DMS 273 treated with DMSO at 0.1 percent for 48 hours (cell line): ENCODE measurements at places on chromosomes 2 and 18.

- DNase-seq: no peak
These were observed 2.1 kb downstream of the PROM2 start for GRCh38 chr2:95276244-95276887.

DNA sequence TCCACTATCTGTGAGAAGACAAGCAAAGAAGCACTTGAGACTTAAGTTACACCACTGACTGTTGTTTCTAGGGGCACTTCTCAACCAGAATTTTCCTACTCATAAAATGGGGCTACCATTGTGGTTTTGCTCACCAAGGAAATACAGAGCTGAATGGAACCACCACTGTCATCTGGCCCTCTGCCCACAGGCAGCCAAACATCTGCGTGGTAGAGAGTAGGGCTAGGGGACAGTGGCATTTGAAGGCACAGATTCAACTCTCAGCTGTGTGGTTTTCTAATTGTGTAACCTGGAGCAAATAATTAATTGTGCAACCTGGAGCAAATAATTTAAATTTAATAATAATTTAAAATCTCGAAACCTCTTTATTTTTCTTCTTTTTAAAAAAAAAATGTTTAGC, 79.6 kb downstream of the PDE11A start:
- DNase-seq: no peak

DNA sequence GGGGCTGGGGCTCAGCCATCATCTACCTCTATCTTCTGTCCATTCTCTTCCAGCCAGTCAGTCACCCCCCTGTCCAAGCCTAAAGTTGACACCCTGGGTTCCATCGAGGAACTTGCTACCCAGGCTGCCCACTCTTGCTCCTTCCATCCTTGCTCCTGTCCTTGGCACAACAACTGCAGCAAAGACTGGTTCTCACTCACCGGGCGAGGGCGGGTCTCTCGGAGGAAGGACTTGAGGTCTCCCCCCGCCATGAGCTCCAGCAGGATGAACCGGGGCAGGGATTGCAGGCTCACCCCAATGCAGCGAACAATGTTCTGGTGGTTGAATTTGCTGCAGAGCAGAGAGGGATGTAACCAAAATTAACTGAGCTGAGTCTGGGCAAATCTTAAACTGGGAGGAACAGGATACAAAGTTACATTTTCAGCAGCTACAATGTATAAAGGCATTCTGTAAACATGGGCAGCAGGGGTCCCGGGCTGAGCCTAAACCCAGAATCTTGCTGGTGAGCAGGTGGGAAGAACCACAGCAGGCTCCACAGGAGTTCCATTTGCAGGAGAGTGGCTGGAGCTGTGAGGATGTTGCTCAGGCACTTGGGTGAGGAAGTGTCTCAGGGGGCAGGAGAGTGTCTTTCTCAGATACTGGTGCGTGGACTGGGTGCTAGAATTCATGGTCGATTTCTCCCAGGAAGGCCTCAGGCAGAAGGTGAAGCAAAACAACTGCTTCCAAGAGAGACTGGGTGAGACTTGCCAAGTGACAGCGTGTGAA, 105.5 kb downstream of the CLIP4 start:
- DNase-seq: no peak

DNA sequence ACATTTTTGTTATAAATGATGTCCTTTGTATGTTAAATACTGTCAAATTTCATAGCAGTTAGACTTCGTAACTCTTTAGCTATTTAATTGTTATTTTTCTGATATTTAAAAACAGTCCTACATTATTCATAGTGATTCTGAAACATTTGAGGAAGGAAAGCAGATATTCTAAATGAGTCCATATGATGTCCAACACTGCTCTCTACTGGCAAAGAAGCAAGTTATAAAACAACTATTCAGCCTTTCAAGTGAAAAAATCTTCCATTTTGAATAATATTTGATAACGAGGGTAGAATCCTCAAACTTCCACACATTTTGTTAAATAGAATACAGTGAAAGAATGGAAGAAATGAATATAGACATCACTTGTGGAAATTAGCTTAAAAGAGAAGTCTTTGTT, 220.8 kb downstream of the GULP1 start:
- DNase-seq: no peak

- DNase-seq: no peak
These were observed 34.2 kb downstream of the GRHL1 start for GRCh38 chr2:9985531-9986328.

GRCh38 chr2:233535271-233535670, 31.3 kb downstream of the USP40 start:
- no peak for DNase-seq

GRCh38 chr2:159922563-159922962, 124.6 kb upstream of the CD302 start:
- DNase-seq: no peak

- no peak for DNase-seq
These were observed 74.4 kb downstream of the MEIS1 start for GRCh38 chr2:66509326-66509811.

GRCh38 chr2:179818546-179818945, 42.9 kb downstream of the ZNF385B start:
- DNase-seq: no peak

DNA sequence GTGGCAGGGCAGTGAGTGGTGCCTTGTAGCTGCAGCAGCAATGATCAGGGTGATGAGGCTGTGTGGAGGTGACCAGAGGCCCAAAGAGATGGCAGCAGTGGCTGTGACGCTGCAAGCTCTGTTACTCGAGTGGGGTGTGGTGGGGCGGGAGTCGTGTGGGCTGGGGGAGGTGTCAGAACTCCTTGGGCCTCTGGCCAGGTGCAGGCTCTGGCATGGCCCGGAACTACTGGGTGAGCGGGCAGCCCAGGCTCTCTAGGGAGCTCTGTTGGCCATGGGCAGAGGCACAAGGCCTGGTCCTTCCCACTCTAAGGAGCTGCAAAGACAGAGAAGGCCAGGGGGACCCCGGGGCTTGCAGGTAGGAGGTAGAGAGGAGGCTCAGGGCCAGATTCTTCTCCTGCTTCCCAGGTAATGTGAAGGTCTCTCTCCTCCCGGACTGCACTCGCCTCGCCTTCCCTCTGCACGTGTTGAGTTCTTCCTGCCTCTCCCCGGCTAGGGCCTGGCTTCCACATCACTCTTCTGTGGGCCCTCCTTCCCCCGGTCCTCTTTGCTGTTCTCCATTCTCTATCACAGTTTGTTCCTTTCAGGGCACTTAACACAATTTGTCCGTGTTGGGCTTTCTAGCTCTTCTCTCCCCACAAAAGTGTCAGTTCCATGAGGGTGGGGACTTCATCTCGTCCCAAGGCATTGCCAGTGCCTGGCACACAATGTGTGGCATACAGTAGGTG, 114.8 kb downstream of the MCFD2 start:
- DNase-seq: no peak

- DNase-seq: no peak
These were observed 34.2 kb upstream of the MLPH start for GRCh38 chr2:237452861-237453260.

DNA sequence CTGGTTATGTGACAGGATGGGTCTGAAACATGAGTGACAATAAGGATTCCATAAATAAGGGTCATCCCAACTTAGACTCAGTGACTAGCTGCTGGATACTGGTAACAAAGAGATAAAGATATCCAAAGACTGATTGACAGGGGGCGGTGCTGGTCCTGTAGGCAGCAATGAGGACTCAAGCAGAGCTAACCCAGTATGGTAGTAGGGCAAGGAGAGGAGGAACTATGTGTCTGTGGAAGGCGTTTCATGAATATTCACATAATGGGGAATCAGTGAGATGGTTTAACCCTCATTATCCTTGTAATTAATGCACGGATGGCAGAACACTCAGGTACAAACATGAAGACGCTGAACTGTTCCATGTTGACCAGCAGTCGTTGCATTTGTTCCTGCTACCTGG, 102.5 kb upstream of the EML6 start:
- no peak for DNase-seq

DNA sequence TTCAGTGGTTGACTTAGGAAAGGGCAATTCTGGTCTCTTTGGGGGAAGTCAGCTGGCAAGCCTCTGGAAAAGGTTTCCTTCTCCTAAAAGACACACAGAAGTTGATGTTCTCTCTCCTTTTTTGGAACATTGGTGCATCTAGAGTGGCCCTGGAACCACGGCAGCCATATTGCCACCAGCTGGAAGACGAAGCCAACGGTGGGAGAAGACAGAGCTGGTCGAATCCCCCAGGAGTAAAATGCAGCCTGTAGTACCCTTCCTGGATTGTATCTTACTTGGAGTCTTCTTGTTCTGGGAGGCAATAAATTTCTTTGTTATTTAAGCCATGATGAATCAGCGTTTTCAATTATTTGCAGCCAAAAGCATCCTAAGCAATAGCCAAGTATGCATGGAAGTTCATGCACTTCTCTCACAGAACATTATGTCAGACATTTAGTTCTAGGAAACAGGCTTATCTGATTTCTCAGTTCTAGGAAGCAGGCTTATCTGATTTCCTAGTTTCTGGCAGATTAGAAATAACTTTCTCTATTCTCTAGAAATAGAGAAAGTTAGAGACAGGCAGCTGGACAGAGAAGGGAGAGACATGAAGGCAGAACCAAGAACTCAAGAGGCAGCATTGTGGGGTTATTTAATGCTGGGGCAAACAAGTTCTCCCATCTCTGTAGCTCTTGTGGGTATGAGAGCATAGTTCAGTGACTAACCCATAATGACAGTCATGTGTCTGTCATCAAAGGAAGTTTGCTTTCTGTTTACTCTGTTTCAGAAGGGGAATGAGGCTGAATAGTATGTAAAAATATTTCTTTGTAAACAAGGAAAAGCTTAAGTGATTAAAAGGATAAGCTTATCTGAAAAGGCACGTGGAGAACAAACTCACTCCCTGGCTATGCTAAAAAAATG, 40.5 kb upstream of the NABP1 start:
- DNase-seq: no peak

- DNase-seq: no peak
These were observed 86.9 kb downstream of the ACVR1 start for GRCh38 chr2:157789256-157789655.

DNA sequence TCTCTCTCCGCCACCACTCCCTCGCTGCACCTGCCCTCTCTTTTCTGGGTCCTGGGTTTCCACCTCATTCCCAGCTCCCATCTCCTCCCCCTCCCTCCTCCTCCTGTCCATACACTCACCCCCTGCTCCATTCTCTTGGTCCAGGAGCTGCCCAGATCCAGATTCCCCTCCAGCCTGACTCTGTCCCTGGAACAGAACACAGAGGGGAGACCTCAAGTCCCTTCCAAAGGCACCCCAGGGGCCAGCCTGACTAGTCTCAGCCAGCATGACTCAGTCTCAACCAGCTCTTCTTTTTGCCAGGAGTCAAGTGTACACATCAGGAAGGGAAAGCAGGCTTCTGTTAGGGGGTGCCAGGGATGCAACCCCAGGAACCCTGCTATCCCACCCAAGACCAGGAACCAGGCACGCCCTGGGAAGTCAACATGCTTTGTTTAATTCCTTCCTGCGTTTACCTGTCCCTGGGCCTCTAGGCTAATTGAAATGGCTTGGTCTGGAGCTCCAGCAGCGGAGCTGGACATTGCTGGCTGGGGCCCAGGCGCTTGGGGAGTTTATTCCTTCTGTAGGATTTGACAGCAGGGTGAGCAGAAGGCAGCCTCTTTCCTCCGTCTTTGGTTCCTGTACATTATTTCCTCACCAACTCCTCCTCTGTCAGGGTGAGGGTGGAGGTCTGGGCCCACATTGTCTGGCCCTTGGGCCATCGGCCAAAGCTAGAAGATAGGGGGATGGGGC, 28.4 kb upstream of the SELENOI start:
- DNase-seq: no peak

- no peak for DNase-seq
These were observed 102.9 kb downstream of the SPTBN1 start for GRCh38 chr2:54559006-54559445.

DNA sequence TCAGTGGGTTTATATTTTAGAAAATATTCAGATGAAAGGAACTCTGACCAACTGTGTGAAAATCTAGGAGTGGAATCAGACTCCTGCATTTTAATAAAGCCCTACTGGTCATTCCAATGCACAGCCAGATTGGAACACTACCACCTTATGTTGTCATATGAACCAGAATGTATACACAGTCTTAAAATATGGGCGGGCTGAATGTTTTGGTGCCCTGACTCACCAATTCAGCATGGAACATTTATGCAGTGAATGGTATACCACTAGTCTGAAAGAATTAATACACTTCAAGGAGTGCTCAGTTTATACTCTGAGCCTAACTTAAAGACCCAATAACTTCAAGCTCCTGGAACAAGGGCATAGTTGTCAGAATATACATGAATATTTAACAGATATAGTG, 280.9 kb upstream of the TCF4 start:
- DNase-seq: no peak

GRCh38 chr2:675982-676646, 1.1 kb downstream of the TMEM18 start:
- no peak for DNase-seq

GRCh38 chr2:204282525-204282924, 262.8 kb upstream of the PARD3B start:
- DNase-seq: no peak

- no peak for DNase-seq
These were observed 37.7 kb downstream of the PIK3C3 start for GRCh38 chr18:41992703-41993102.

- no peak for DNase-seq
These were observed 67.9 kb upstream of the PNPT1 start for GRCh38 chr2:55761526-55761925.

- DNase-seq: no peak
These were observed 37.0 kb upstream of the ATP5MC3 start for GRCh38 chr2:175218551-175218950.

DNA sequence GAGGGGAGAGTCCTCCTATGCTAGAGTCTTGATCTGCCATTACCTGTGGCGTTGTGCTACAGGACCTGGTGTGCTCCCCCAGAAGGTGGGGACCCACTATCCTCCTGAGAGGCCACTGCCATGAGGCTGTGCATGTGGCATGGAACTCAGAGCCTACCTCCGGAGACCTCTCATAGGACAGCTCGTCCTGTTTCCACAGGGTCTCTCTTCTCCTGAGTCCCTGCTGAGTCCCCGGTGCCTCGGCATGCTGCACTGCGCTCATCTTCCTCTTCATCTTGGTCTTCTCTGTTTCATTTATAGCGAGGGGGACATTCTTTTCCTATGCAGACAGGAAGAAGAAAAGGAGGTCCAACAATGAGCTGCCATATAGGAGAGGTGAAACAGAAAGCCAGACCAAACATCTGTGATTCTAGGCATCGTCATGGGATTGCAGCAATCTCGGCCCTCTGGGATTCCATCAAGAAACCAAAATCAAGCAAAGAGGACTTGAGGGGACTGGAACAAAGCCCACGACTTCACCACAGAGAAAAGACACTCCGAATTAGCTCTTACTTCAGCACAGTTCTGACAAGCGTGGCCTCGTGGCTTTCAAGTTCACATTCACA, 83.7 kb downstream of the KCNF1 start:
- DNase-seq: no peak

DNA sequence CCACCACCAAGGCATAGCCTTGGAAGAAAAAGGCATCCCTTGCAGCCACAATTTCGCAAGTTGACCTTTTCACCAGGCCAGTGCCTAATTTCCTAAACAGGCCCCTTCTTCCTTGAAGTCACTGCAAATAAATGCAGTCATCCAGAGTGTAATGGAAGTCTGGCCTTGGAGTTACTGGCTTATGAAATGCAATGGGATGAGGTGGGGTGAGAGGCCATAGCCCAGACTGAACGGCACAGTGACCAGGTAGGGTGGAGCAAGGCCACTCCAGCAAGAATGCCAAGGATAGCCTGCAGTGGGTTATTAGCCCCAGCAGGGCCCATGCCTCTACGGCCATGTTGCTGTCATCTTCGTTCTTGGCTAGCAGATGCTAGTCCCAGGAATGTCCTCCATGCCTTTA, 68.4 kb downstream of the BCL11A start:
- no peak for DNase-seq
